Activated gamma-delta T cell (primary cell): ENCODE measurements at places on chromosomes 6 and 20.

- no peak for DNase-seq
Measured at GRCh38 chr6:131628726-131629125, 684 bp upstream of the MED23 start.

- DNase-seq: no peak
Measured at GRCh38 chr20:46111028-46111835, 6.9 kb upstream of the CD40 start.

GRCh38 chr6:37971266-37971665 is 151.7 kb downstream of the ZFAND3 start:
- no peak for DNase-seq

GRCh38 chr6:68114463-68115047 is 520.5 kb upstream of the ADGRB3 start:
- no peak for DNase-seq

GRCh38 chr6:153947808-153948447 is 91.1 kb upstream of the OPRM1 start:
- no peak for DNase-seq

GRCh38 chr20:59988141-59988540 is 29.9 kb downstream of the CDH26 start:
- DNase-seq: no peak

GRCh38 chr6:71524201-71524600 is 235.6 kb downstream of the OGFRL1 start:
- DNase-seq: no peak
